ENCODE measurements at places on chromosomes 1 and 21.

GRCh38 chr1:25985670-25986069, 12.2 kb downstream of the PAFAH2 start:
- no peak for DNase-seq

GRCh38 chr1:230807561-230808280, 60.5 kb downstream of the CAPN9 start:
- no peak for DNase-seq

- no peak for DNase-seq
Observed at GRCh38 chr21:33088384-33088783, 18.4 kb downstream of the OLIG1 start.

DNA sequence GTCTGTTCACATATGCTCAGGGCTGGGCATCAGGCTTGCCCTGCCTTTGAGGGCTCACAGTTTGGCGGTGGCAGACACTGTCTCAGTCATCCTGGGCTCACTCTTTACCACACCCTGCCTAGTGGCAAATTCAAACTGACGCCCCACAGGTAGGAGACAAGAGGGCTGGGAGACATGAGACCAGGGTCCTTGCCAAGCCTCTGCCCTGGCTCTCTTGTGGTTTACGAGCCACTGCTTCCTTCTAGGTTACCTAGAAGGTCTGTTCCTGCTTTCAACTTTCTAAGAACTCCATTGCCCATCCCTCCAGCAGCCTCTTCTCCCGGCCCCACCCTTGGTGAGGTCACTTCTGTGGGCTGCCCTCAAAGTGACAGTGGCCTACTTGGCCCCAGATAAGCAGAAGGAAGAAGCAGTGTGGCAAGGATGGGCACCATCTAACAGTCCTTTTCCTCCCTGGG, 10.5 kb downstream of the KIF21B start:
- no peak for DNase-seq

DNA sequence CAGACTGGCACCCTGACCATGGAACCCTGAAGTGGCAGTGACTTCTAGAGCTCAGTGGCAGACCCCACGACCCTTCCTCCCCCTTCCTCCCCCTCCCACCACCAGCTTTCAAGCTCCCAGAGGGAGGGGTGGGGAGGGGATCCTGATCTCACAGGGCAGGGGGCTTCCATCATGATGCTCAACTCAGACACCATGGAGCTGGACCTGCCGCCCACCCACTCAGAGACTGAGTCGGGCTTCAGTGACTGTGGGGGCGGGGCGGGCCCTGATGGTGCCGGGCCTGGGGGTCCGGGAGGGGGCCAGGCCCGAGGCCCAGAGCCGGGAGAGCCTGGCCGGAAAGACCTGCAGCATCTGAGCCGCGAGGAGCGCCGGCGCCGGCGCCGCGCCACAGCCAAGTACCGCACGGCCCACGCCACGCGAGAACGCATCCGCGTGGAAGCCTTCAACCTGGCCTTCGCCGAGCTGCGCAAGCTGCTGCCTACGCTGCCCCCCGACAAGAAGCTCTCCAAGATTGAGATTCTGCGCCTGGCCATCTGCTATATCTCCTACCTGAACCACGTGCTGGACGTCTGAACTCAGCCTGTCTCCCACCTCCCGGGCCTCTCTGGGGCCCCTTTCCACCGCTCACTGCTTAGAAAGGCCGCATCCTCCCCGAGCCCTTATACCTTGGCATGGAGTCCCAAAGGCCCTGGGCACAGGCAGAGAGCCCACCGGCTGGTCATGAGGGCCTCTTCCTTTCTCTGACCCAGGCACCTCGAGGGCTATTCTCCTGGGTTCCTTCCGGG, 3.9 kb downstream of the NHLH1 start:
- no peak for DNase-seq

- DNase-seq: no peak
Observed at GRCh38 chr1:103283841-103284669, 175.7 kb upstream of the COL11A1 start.

DNA sequence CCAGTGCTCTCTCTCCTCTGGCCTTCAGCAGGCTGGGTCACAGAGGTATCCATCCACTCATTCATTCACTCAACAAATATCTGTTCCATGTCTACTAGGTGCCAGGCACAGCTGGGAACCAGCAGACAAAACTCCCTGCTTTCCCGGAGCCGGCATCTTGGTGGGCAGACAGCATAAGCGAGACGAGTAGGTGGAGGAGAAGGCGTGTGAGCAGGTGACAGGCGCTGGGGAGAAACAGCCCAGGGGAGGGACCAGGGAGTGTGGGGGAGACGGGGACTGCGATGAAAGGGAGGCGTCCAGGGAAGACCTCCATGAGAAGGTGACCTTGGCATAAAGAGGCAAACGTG, 11.0 kb upstream of the KCNAB2 start:
- DNase-seq: no peak

DNA sequence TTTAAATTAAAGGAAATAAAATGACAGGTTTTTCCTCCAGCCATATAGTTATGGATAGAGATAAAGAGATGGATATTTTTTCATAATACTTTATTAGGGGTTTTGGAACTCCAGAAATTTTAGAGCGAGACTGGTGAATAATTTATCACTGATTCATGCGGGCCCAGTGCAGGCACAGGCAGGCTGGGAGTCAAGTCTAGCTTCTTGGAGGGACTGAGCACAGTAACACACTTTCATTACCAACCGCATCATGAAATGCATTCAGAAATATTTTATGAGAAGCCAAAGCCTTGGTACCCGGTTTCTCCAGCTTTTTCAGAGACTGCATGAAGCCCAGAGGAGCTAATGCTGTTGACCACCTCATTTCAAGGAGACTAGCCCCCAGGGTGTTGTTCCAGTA, 215.6 kb downstream of the TNR start:
- DNase-seq: no peak
